ENCODE measurements at places on chromosomes 6 and 20.

- DNase-seq, result no peak
Measured at GRCh38 chr6:11525468-11526155, 11.9 kb upstream of the TMEM170B start.

GRCh38 chr6:111987295-111987694 is 66.6 kb upstream of the CCN6 start:
- DNase-seq, result no peak

- no peak for DNase-seq
Measured at GRCh38 chr6:28537509-28538140, 11.9 kb downstream of the GPX5 start.

- DNase-seq, result no peak
Measured at GRCh38 chr20:1876975-1877608, 18.1 kb upstream of the SIRPA start.

DNA sequence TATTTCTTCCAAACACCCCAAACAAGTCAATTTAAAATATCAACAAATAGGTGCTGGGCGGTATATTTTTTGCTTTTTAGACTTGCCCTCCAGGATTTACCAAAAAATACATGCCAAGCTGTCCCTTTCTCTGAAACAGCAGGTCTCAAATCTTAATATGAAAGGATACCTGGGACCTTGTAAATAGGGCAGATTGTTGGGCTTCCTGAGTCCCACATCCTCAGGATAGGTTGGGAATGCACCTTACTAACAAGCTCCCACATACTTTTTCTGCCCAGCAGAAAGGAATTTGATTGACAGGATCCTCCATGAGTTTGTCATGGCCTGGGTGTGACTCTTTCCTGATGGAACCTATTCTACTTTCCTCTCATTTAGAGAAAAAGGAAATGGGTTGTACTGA is 4.9 kb upstream of the SLC24A3 start:
- no peak for DNase-seq

GRCh38 chr20:52305858-52306257 is 114.3 kb upstream of the ZFP64 start:
- no peak for DNase-seq

DNA sequence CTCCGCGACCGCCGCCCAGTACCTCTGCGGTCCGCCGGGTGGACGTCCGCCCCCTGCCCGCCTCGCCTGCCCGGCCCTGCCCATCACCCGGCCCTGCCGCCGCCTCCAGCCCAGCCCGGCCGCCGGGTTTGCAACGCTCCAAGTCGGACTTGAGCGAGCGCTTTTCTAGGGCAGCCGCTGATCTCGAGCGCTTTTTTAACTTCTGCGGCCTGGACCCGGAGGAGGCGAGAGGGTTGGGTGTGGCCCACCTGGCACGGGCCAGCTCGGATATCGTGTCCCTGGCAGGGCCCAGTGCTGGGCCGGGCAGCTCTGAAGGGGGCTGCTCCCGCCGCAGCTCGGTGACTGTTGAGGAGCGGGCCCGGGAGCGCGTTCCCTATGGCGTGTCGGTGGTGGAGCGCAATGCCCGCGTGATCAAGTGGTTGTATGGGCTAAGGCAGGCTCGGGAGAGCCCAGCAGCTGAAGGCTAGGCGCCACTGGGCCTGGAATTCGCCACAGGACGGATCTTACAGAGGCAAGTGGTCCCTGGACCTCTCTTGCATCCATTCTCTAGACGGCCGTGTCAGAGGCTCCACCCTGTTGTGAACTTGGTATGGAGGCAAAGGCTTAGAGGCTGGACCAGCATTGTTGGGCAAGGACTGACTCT is 11.8 kb downstream of the FAM110A start:
- DNase-seq, result no peak

DNA sequence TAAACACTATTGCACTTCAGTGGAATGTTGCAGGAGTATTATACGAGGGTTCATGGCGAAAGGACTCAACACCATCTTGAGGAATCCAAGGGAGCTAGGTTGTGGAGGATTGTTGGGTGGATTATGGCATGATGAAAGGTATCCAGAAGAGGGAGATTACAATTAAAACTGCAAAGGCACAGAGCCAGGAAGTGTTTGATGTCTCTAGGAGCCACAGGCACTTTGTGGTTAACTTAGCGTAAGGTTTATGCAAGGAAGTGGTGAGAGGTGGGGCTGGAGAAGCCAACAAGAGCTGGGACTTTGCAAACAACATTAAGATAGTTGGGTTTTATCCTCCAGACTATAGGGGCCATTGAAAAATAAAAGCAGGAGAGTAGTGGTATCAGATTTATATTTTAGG is 86.6 kb upstream of the TPD52L1 start:
- no peak for DNase-seq

DNA sequence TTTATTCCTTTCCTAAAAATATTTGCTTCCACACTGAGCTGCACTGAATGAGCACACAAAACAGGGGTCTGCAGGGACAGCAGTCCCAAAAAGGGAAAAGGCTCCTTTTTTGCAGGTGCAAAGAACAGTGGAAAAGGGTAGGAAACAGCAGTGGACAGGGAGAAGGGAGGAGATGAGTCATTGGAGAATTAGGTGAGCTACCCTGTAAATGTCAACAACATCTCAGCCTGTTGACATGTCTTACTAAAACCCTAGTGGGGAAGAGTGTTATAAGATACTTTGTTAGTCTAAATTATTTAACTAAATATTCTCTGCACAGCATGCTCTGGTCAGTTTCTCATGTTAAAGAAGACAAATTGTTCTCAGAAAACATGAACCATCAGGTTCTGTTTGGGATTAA is 151.5 kb upstream of the FBXL4 start:
- DNase-seq, result no peak

DNA sequence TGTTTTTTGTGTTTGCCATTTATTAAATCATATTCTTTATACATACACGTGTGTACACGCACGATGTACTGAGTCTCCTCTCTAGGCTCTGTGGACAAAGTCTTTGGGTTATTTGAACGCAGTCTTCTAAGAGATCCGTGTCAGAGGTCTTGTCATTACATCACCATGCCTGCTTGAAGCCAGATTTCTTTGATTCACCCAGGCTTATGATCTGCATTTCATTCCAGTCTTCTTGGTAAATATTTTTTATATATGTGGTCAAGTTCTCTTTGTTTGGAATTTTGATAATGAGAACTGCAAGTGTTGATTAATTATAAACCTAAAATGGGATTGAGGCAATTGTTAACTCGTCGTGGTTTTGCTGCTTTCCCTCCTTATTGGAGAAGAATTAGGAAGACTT is 34.6 kb downstream of the KCNS1 start:
- no peak for DNase-seq

DNA sequence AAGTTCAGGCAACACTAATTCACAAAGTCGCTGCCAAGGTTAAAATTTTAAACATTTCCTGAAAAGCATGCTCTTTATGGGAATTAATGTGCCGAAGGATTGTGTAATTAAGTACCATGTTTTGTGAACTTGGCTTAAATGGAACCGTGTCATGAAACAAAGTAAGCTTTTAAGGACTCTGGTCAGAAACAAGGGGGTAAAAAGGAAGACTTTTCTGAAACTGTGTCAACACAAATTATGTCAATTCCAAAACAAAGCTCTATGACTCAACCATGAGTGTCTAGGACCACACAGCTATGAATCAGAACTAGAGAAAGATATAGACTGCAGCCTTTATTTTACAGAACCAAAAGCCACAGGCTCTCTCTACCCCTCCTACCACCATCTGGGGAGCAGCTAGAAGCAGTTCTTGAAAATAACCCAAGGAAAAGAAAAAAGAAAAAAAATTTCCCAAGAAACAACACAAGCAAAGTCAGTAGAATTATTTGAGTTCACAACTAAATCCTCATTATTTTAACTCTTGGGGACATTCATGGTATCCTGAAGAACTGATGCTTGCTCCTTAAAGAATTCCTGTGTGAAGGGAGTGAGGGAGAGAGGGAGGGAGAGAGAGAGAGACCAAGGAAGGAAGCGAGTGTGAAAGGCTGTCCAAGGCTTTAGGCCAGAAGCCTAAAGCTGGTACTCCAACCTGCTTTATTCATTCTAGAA is 81.9 kb downstream of the ZMYND8 start:
- peak; percentile 11 for DNase-seq

DNA sequence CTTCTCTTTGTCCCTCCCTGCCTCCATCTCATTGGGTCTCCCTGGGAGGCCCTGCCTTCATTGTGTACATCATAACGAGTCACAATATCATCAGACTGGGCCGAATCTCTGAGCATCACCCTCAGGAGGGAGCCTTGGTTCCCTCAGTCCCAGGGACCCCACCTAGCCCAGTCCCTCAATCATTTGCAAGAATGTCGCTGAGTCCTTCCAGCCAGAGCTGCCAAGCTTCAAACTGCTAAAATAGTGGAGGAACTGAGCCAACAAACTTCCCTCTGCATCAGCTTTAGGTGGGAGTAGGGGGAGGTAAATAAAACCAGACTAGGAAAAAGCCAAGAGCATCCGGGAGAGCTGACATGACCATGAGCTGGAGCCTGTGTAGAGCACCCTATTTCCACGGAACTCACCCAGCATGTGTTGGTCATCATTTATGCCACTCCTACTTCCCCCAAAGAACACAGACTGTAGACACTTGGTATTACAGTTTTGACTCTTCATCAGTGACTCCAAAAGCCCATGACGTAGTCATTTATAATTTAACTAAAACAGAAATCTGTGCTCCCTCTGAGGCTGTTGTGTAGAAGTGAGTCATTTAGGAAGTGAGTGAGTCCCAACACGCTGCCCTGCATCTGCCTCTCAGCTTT is 28.8 kb upstream of the IL17A start:
- DNase-seq, result no peak

- no peak for DNase-seq
Measured at GRCh38 chr6:87671555-87672029, 30.4 kb downstream of the AKIRIN2 start.

- no peak for DNase-seq
Measured at GRCh38 chr20:23116311-23117089, 30.4 kb upstream of the CD93 start.

DNA sequence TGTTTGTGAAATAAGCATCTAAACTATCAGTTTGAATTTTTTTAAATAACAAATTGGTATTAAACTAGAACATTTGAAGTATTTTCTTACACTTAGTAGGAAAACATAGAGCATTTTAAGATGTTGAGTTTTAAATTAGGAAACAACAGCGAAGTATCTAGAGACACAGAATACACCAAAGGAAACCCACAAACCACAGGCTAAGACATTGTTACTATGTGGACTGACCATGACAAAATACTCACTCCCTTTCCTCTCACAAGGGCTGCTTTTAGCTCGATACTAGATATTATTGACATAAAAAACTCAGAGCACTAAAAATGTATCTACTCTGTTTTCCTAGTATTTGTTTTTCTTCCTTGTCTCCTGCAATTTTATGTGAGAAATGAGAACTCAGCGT is 266.0 kb upstream of the CITED2 start:
- no peak for DNase-seq

DNA sequence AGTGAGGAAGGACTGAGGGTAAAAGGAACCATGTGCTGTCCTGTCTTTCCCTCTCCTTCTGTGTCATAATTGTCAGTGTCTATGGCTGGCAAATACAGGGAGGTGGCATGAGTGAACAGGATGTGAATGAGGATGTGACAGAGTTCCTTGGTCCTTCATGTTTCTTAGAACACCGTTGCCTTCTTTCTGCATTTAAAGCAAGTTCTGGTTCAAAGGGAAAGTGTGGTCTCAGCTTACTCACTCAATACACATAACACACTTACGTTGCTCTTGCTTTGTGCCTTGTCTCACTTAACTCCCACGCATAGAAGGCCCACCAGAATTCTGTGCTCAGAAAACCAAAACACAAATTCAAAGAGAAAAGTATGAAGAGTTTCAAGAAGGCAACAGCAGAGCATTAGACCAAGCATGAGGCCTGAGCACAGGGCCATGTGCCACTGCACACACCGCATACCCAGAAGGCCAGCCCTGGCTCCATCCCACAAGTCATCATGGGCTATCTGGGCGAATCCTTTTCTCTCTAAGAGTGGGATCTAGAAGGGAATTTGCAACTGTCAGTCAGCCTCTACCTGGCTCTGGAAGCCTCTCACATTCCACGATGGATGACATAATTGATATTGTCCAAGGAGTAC is 38.9 kb upstream of the SAYSD1 start:
- peak; percentile 3 for DNase-seq

- DNase-seq, result no peak
Measured at GRCh38 chr20:51756653-51757052, 11.5 kb downstream of the ATP9A start.

GRCh38 chr6:169959136-169960002 is 207.9 kb downstream of the ERMARD start:
- no peak for DNase-seq

All from stimulated activated CD8-positive, alpha-beta memory T cell treated with anti-CD3 and anti-CD28 coated beads, Interleukin-15, amount 100 ng/mL, for 4 hours (primary cell).